ENCODE measurements at places on chromosomes 6 and 20.

- no peak for DNase-seq
These were observed 24.2 kb upstream of the PCSK2 start for GRCh38 chr20:17202673-17203072.

- DNase-seq: no peak
These were observed 95.0 kb downstream of the TOX2 start for GRCh38 chr20:44009679-44009992.

GRCh38 chr6:41729624-41730023 is 5.8 kb downstream of the TFEB start:
- no peak for DNase-seq

DNA sequence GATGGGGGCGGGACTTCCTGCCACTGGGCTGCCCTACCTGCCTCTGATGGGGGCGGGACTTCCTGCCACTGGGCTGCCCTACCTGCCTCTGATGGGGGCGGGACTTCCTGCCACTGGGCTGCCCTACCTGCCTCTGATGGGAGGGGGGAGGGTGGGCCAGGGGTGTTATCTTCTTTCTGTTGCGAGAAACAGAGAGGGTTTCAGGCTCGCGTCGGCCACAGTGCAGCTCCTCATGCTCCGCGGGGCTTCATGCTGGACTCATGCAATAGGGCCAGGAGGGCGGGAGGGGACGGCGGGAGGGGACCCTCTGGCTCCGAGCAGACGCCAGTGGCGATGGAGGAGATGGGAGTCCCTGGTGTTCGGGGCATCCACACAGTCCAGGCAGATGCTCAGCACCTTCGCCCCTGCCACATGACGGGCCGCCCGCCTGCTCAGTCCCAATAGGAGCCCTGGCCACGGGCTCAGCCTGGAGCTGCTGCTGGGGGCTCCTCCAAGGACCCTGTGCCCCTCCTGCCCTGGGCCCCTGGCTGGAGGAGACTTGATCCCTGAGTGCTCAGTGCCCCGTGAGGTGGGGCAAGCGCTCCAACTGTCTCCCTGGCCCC is 48.8 kb upstream of the CHRNA4 start:
- DNase-seq: no peak

GRCh38 chr6:10417681-10418104 is 2.8 kb upstream of the TFAP2A start:
- DNase-seq: no peak

DNA sequence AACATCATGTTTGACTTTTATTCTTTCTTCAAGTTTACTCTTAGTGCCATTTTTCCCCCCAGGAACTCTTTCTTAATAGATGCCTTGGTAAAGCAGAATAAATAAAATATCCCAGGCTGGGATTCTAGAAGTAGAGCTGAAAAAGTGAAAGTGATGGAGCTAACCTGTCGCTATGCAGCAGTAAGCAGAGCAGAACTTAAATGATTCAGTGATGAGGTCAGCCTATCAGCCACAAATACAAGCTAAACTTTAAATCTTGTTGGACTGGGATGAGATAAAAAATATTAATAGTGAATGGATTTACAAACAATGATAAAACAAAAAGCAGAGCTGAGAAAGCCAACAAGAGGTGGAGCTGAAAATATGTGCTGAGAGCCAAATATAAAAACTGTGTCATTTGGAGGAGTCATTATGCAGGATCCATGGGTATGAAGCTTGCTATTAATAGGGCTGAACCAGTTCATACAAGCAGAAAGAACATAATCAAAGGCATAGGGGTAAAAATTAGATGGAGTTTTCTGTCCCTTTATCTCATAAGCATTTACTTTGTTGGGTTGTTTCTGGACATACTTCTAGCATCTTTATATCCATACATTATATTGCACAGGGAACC is 877.8 kb downstream of the EPHA7 start:
- no peak for DNase-seq

DNA sequence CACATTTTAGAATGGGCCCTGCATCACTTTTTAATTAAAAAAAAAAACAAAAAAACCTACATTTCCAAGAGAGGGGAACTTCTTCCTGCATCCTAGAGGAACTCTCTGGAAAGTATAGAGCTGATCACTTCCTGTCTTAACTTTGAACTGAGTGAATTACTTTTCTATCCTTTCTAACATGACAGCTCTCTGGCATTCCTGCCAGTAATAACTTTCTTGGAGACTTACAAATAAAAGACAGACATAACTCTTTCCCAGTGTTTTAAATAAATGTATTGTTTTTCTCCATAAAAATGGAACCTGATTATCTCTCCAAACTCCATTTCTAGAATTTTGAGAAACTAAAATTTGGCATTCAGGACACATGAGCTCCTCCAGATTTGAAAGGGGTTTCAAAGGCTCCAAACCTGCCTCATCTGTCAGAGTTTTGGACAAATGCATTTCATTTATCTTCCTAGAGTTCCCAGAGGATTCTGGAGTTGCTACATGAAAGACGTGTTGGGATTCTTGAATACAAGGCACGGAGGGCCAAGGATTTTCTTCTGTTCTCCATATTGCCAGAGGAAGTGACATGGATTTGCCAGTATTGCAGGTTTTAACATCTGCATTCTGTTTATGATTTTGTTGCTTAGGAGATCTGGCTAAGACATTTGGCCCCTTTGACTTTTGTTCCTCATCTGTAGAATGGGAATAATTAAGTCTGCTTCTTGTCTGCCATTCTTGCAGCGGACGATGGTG is 2.0 kb upstream of the SMOC2 start:
- no peak for DNase-seq

Data from GF-D8 (cell line).